ENCODE measurements at places on chromosomes 12 and 14. TPM values are rescaled to one million over a fixed set of nuclear protein-coding genes. Genes with fewer than 3 reads are reported as not detected.

DNA sequence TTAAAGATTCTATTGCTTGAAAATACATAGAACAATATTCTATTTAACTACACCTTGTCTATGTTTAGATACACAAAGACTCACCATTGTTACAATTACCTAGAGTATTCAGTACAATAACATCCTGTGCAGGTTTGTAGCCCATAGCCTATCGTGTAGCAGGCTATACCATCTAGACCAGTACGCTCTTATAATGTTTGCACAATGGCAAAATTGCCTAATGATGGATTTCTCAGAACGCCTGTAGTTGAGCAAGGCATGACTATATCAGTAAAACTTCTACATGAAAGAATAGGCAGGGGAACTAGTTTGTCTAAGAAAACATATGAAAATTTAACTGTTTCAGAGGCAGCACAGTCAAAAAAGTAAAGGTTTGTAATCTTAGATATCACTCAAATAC lies 375.9 kb downstream of the DAD1 start:
- no peak for DNase-seq

GRCh38 chr14:55327179-55327578 lies 56.0 kb downstream of the FBXO34 start:
- DNase-seq: peak; percentile 52

DNA sequence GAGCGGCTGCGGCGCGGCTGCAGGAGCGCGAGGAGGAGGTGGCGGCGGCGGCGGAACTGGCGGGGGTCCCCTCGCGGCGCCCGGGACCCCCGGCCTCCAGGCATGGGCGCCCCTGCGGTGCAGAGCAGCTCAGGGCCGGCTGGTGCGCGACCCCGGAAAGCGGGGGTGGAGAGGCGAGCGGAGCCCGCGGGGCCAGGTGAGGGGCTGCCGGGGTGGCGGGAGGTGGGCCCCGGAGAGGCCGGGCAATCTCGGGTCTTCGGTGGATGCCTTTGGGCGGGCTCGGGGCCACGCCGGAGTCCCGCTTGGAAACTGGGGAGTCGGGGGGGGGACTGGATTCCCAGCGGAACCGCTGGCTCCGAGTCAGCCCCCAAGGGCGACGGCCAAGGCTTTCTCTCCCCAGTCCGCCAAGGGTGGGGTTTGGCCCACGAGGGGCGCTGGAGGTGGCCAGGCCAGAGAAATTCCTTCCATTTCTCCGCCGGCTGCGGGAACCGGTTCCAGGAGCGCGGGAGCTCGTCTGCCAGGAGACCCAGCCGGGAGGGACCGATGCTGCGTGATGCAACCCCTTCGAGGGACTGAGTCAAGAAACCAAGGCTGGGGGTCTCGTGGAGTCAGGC lies 13.9 kb upstream of the NR4A1 start:
- DNase-seq: peak; percentile 52

GRCh38 chr14:91780452-91780851 lies 48.6 kb upstream of the CATSPERB start:
- no peak for DNase-seq

DNA sequence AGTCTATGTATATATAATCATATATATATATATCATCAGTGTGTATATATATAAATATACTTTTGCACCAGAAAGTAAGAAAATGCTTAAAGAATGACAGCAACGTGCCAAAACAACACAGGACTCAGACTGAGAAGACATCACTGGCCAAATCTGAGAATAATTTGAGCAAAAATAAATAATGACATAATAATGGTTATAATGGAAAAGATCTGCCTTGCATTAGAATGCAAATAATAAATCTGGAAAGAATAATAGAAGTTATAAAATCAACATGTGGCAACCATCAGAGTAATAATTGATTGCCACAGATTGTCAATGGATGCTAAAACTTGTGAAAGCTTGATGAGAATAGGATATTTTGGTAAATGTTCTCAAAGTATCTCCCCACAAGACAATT lies 61.5 kb upstream of the PLEKHG7 start:
- no peak for DNase-seq

- no peak for DNase-seq
Observed at GRCh38 chr12:59811991-59812390, 216.2 kb downstream of the SLC16A7 start.

GRCh38 chr12:50296554-50296953 lies 13.2 kb upstream of the LIMA1 start:
- DNase-seq: no peak

DNA sequence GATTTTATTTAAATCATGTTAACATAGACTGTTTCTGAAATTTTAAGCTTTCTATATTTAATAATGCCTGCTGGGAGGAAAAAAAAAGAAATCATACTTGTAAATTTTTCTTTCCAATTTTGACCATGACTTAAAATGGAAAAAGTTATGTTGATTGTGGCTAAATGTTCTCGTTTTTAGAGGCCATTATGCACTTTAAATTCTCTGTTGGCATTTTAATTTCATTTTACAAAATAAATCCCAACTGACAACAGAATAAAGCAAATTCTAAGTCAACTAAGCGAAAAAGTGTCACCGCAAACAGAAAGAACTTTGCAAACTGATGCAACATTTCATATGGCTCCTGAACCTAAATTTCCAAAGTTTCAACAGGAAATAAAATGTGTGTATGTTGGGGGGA lies 74.8 kb upstream of the G2E3 start:
- no peak for DNase-seq

- no peak for DNase-seq
Observed at GRCh38 chr12:7905071-7905470, 30.9 kb downstream of the SLC2A3 start.

DNA sequence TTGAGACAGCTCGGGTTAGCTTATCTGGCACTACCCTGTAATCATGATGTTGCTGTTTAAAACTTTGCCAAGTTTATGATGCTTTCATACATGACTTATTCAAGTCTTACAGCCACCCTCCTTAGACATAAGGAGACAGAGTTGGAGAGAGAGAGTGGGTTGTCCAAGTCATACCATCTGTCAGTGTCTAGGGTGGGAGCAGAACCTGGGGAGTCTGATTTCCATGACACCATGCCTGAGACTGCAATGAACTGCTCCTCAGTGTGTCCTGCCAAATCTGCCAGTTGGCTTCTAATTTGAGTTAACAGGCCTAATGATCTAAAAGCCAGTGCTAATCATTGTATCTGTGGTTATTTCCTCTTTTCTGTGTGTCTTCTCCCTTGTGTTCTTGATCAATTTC lies 43.7 kb upstream of the PHC1 start:
- DNase-seq: no peak

DNA sequence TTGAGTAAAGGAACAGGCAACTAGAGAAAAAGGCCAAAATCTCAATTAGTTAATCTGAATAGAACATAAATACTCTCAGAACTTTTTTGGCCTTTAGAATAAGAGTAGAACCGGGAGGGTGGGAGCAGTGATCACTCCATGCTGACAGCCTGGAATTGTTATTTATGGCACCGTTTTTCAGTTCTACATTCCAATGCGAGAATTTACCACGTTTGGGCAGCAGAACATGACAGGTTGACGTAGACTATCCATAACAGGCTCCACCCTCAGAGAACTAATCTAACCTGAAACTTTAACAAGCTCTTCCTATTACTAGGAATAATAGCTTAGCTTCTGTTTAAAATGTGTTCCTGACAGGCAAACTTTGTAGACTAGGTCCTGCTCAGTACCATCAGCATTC lies 379.1 kb downstream of the SEC23A start:
- DNase-seq: no peak

DNA sequence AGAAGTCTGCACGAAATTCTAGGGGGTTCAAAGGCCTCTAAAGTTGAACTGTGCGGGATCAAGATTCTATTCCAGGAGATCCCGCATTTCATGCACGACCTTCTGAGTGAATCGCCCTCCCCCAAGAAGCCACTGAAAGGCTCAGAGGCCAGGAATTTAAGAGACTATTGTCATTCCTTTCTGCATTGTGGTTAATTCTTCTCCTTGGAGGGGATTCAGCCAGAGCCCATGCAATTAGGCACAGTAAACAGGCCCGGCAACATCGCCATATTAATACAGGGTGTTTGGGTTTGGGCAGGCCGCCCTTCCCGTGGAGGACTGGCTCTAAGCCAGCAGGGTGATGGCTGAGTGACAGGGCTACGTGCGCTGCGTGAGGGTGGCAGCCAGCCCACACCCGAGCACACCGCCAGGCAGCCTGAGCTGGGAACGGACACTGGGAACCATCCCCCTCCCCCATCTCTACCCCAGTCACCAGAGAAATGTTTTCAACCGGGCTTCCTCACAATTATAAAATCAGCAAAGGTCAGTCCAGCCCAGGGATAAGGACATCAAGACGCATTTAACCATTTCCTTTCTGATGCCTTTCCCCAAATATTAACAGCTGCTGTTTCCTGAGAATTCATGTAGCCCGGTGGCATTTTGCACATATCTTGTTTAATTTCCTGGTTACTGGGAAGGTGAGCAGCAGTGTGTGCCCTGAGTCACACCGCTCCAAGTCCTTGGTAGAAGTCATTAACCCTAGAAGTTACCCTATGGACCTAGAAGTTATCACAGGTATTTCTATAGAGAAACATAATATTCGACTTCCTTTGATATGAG lies 12.5 kb downstream of the EGLN3 start:
- DNase-seq: no peak

DNA sequence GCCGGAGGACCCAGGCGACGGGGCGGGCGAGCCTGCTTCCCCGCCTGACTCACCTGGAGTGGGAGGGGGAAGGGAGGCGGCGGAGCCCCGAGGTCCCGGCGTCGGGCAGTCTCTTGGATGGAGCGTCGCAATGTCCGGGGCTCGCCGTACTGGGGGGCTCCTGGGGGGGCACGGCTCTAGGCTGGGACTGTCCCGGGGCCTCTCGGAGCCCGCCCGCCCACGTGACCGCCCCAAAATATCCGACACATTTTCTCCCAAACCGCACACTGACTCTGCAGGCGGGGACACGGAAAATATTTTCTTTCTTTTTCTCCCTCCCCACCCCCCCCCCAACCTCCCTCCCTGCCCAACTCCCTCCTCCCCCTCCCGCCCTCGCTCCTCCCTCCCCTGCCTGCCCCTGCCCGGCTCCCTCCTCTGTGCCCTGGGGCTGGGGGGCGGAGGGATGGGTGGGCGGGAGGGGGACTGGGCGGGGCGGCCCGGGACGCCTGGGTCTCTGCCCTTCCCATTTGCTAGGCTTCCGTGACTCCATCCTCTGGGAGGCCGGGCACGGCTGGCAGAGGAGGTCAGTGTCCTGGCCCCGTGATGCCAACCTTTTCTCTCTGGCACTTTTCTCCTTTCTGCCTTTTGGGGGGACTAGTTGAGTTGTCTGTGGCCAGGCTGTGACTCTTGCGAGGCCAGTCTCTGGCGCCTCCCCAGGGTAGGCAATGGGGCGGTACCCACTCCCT lies at the start of gene RARG:
Gene RARG, minus strand, starts transcription at position 289 of the 725 bp plus-strand sequence. CDS start 4,664 bp downstream, outside the sequence.
- no peak for DNase-seq

- DNase-seq: no peak
Observed at GRCh38 chr14:61320806-61321384, 484 bp upstream of the PRKCH start.

DNA sequence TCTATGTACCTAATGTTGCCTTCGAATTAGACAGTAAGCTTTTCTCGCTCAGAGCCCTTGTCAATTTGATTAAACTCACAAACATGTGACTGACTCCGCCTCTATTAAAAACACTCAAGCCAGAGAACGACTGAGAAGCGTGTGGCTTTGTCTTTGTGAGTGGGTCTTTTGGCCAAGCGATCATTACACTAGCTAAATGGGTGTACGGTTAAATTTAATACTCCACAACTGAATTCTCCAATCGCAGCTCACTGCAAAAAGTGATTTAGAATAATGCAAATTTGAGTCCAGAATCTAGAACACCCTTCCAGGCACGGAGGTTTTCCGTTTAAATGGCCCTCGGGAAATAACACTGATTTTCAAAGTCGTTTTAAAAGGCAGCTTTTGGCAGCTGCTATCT lies 253.7 kb downstream of the EFCAB11 start:
- no peak for DNase-seq

GRCh38 chr14:104087505-104087904 lies 2.0 kb downstream of the ASPG start:
- no peak for DNase-seq

DNA sequence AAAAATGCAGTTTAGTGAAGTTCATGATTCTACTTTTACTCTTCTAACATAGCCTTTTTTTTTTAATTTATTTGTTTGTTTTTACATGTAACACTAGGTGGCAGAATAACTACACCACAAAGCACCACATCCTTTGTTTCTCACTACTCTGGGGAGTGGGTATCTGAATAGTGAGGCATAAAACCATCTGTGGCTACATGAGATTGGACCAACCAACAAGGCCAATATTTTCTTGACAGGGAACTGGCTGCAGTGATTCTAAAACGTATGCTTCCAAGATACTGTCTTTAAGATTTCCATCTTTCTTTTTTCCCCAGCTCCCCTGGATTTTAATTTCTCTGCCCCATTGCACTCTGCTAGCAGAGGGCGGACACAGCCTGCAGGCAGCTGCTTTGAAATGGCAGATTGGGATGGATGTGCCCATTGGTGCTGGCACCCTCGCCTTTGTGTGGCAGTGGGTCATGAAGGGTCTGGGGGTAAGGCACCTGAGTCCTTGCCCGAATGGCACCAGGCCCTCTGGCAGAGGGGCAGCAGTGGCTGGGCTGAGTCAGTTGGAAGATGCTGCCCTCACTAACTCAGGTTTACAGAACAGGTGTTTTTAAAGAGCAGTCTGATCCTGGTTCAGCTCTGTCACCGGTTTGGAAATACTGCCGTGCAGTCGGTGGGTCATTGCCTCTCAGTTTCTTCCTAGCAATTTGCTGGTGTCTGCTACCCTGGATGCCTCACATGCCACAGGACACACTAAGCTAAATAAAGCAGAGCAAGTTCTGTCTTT lies 429.1 kb downstream of the RAD51B start:
- peak; percentile 85 for DNase-seq

GRCh38 chr14:56284641-56285040 lies 166.4 kb downstream of the PELI2 start:
- DNase-seq: no peak

- no peak for DNase-seq
Observed at GRCh38 chr14:95065411-95065810, 91.9 kb downstream of the DICER1 start.

DNA sequence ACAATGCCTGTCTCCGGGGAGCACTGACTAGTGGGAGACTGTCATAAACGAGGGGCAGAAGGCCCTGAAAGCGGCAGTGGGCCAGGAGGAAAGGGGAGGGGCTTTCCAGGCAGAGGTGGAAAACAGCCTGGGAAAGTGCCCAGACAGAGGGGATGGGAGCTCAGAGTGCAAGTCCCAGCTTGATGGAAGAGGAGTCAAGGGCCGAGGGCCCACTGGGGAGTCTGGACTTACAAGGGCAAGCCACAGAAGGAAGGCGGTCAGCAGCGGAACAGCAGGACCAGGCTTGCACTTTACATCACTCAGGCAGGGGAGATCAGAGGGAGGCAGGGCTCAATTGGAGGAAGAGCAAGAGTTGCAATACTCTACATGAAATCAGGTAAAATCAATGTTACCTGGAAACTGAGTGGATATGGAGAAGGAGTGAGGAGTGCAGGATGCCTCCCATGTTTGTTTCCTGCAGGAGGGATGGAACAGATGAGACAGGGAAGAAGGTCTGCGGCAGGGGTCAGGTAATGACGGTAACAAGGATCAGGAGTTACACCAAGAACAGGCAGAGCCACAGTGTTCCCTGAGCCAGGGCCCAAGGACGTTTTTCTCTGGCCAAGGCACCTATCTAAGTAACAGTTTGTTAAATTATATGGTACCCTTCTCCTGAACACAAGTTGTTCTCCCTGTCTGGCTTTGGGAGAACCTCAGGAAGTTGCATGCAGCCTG lies 23.8 kb downstream of the PXN start:
- no peak for DNase-seq

The CNTN1 gene
- not detected for total RNA-seq

The DDX55 gene
- 48.7 TPM for total RNA-seq

The OR5AU1 gene
- not detected for total RNA-seq

The SERPINA12 gene
- not detected for total RNA-seq

The P2RX2 gene
- not detected for total RNA-seq

The RFX4 gene
- not detected for total RNA-seq

The ABCC9 gene
- total RNA-seq: not detected

The ANG gene
- not detected for total RNA-seq

The HEBP1 gene
- total RNA-seq: 1.3 TPM
